ENCODE measurements at places on chromosomes 3 and 15.

- H3K36me3 ChIP-seq, result no peaks in the 10 kb centered on the region
- H3K27me3 ChIP-seq, result no peaks in the 10 kb centered on the region
- peaks cover 36% of the 10 kb centered on the region for H3K4me1 ChIP-seq
- DNase-seq, result no peak
- H3K4me3 ChIP-seq, result no peak overlapping the region
Observed at GRCh38 chr3:173688216-173688842, 290.8 kb downstream of the NLGN1 start.

DNA sequence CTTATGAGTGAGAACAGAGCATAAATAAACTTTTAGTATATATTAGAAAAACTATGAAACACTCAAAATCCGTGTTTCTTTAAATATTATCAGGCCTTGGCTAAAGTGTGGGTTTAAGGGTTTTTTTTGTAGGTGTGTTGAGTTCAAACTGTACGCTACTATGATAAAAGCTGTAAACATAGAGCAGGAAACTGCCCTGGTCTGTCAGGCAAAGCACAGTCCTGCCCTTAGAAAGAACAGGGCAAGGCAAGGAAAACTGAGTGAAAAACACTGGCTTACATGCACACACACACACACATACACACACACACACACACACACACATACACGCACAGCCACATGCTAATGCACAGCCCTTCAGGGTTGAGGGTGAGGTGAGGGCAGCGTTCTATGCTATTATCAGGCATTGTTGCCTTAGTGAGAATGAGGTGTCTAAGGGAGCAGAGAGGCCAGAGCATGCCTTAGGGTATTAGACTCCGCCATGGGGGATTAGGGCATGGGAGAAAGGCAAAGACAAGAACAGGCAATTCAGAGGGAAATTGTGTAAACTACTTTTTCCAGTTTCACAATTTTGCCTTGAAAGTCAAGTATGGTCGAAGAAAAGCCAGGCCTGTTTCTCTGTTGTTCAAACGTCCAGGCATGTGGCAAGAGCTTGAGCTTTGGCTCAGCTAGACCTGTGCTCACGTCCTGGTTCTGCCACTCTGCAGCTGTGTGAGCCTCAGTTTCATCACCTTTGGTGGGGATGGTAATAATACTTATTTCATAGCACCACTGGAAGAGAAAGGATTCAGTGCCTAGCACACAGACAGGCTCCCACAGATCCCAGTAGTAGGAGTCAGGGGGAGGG, 36.3 kb upstream of the TPM1 start:
- no peaks in the 10 kb centered on the region for H3K27me3 ChIP-seq
- no peaks in the 10 kb centered on the region for H3K36me3 ChIP-seq
- peaks cover 17% of the 10 kb centered on the region for H3K4me1 ChIP-seq
- no peak overlapping the region for H3K27ac ChIP-seq

- DNase-seq, result no peak
- H3K36me3 ChIP-seq, result no peaks in the 10 kb centered on the region
- H3K4me3 ChIP-seq, result peak overlapping the region; percentile 33
- H3K27me3 ChIP-seq, result peaks cover 4% of the 10 kb centered on the region
- H3K4me1 ChIP-seq, result peaks cover 32% of the 10 kb centered on the region
Observed at GRCh38 chr3:161409858-161410257, 38.5 kb upstream of the SPTSSB start.

DNA sequence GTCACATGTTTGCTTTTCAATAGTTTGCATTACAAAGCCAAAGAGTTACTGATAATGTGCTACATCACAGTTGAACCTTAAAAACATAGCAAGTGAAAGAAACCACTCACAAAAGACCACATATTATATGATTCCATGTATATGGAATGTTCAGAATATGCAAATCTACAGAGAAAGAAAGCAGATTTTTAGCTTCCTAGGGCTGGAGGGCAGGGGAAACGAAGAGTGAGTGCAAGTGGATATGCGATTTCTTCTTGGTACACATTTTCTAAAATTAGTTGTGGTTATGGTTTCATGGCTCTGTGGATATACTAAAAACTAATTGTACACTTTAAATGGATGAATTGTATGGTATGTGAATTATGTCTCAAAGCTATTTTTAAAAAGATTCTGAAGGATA, 4.0 kb upstream of the GBE1 start:
- no peak overlapping the region for H3K4me3 ChIP-seq
- no peak for DNase-seq
- peaks cover 3% of the 10 kb centered on the region for H3K27me3 ChIP-seq

- H3K27ac ChIP-seq, result no peak overlapping the region
- no peaks in the 10 kb centered on the region for H3K36me3 ChIP-seq
- H3K4me3 ChIP-seq, result no peak overlapping the region
- no peaks in the 10 kb centered on the region for H3K4me1 ChIP-seq
- H3K27me3 ChIP-seq, result peaks cover 52% of the 10 kb centered on the region
Observed at GRCh38 chr15:65344214-65344913, 33.4 kb downstream of the IGDCC3 start.

- no peak overlapping the region for H3K27ac ChIP-seq
- H3K36me3 ChIP-seq, result peaks cover 7% of the 10 kb centered on the region
- H3K27me3 ChIP-seq, result peaks cover 52% of the 10 kb centered on the region
- H3K4me1 ChIP-seq, result peaks cover 13% of the 10 kb centered on the region
Observed at GRCh38 chr15:67828969-67829646, 3.8 kb downstream of the SKOR1 start.

DNA sequence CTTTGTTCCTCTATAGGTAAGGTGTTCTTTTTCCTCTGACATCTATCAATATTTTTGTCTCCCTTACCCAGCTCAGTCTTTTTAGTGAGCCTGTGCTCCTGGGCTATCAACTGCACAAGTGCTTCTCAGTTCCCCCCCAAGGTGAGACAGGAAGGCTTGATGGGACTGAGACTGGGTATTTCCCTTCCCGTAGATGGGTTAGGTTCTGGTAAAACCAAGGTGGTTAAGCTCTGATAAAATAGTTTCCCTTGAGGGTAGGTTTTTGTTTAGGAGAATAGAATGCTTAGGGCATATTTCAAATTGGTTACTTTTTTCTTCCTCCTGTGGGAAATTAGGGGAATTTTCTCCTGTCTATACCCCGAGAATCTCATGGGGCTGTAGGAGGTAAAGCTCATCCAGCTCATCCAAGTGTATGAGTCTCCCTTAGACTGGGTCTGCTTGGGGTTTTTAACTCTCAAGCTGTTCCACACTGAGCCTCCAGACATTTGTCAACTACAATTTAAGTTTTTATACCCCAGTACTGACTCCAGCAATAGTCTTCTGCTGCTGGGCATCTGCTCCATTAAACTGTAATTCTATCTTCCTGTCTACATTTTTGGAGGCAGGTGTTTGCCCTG, 44.9 kb downstream of the OXSR1 start:
- H3K4me3 ChIP-seq, result no peak overlapping the region
- H3K4me1 ChIP-seq, result peaks cover 66% of the 10 kb centered on the region
- DNase-seq, result no peak

GRCh38 chr15:85276508-85276907, 103.9 kb upstream of the AKAP13 start:
- no peaks in the 10 kb centered on the region for H3K36me3 ChIP-seq
- DNase-seq, result no peak
- H3K4me3 ChIP-seq, result no peak overlapping the region
- no peak overlapping the region for H3K27ac ChIP-seq
- peaks cover 17% of the 10 kb centered on the region for H3K27me3 ChIP-seq
- H3K4me1 ChIP-seq, result no peaks in the 10 kb centered on the region

DNA sequence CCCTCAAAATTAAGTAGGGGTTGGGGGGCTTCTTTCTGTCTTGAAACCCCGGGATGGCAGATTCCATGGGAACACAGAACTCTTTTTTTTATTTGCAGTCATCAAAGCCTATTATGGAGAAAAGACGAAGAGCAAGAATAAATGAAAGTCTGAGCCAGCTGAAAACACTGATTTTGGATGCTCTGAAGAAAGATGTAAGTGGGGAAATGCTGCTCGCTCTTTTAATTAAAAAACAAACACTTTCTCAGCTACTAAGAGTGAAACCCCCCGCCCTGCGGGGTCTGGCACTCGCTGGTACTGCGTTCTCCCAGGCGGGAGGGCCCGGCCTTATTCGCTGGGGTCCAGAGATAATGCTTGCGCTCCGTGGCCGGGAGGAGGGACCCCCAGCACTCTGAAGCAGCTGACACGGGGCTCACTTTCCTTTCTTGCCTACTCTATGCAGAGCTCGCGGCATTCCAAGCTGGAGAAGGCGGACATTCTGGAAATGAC, 615 bp downstream of the HES1 start:
- H3K4me1 ChIP-seq, result peaks cover 59% of the 10 kb centered on the region
- H3K27me3 ChIP-seq, result peaks cover 17% of the 10 kb centered on the region
- no peaks in the 10 kb centered on the region for H3K36me3 ChIP-seq
- H3K4me3 ChIP-seq, result peak overlapping the region; percentile 95

DNA sequence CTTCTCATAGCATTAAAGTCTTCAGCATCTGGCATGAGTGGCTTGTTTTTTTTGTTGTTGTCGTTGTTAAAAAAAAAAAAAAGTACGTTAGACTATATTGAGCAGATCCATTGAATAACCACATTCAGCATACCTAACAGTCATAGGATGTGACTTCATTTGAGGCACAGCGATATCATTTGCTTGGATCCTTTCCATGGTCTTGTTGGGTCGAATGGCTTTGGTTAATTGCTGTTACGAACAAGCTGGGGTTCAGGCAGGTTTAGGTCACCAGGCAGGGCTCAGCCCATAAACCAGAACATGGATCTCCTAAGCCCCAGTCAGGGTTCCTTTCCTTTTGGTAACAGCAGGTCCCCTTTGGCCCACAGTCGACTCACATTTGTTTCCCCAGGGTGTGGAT, 76.2 kb downstream of the POLR2M start:
- H3K4me3 ChIP-seq, result no peak overlapping the region
- peaks cover 2% of the 10 kb centered on the region for H3K27me3 ChIP-seq
- H3K4me1 ChIP-seq, result peaks cover 32% of the 10 kb centered on the region
- peak; percentile 47 for DNase-seq

- peaks cover 18% of the 10 kb centered on the region for H3K27me3 ChIP-seq
- H3K27ac ChIP-seq, result no peak overlapping the region
- no peaks in the 10 kb centered on the region for H3K36me3 ChIP-seq
- no peak for DNase-seq
- H3K4me1 ChIP-seq, result peaks cover 16% of the 10 kb centered on the region
- H3K4me3 ChIP-seq, result no peak overlapping the region
Observed at GRCh38 chr3:25437953-25438352, 9.9 kb downstream of the RARB start.

GRCh38 chr15:77554306-77555080, 78.2 kb downstream of the LINGO1 start:
- peaks cover 11% of the 10 kb centered on the region for H3K27me3 ChIP-seq
- H3K36me3 ChIP-seq, result no peaks in the 10 kb centered on the region
- no peaks in the 10 kb centered on the region for H3K4me1 ChIP-seq
- no peak overlapping the region for H3K27ac ChIP-seq
- DNase-seq, result no peak

- H3K36me3 ChIP-seq, result peaks cover 46% of the 10 kb centered on the region
- H3K4me1 ChIP-seq, result peaks cover 6% of the 10 kb centered on the region
- peaks cover 7% of the 10 kb centered on the region for H3K27me3 ChIP-seq
- no peak overlapping the region for H3K27ac ChIP-seq
- no peak overlapping the region for H3K4me3 ChIP-seq
Observed at GRCh38 chr15:41483115-41483514, 10.6 kb upstream of the ITPKA start.

DNA sequence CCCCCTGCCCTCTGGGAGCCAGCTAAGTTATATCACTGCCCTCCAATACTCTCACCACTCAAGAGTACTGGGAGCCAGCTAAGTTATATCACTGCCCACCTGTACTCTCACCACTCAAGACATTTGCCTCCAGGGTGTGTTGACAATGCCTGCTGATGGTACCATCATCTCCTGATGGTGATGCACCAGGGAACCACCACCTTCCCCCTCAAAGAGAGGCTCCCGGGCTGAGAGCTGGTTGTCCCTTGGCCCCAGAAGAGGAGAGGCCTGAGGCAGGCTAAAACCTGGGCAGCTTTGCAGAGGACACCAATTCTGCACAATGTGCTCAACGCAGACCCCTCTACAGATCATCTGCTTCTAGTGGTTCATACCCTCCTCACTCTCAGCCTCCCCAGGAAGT, 7.5 kb upstream of the HAPLN3 start:
- no peak for DNase-seq
- peaks cover 45% of the 10 kb centered on the region for H3K36me3 ChIP-seq
- peaks cover 56% of the 10 kb centered on the region for H3K4me1 ChIP-seq
- H3K4me3 ChIP-seq, result no peak overlapping the region
- H3K27me3 ChIP-seq, result peaks cover 11% of the 10 kb centered on the region
- H3K27ac ChIP-seq, result no peak overlapping the region

DNA sequence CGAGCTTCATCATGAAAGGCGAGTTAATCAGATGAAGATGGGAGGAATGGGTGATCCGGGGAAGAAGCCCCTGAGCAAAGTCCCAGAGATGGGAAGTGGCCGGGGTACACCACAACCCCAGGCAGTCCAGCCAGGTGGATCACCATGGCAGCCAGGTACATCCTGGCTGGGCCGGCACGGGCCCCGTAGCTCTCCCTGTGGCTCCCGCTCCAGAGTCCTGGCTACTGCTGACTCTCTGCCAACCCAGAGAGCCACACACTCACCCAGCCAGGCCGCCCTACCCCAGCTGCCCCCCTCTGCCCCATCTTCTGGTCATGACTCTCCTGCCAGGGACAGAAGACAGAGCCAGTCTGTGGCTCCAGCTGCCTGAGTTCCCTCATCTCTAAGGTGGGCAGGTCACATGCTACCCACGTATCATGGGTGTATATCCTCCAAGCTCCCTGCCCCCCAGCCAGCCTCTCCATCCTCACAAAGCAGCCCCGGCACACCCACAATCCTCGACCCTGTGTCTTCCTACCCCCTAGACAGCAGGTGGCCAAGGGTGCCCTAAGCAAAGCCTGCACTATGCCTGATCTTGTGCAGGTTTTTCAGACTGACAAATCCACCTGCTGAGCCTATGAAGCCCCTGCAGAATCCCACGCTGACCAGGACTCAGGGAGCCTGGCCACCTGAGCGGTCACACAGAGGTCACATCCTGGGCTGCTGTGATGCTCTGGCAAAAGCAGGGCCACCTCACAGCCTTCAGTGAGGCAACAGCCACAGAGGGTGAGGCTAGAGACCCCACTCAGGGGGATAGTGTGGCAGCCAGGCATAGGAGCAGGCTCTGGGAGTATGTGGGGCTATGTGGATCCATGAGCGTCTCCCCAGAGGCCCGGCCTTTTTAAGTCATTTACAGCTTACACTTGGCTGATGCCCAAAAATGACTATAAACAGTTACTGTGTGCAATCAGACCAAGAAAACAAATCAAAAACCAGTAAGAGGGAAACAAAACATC, 13.2 kb downstream of the XXYLT1 start:
- H3K4me1 ChIP-seq, result peaks cover 20% of the 10 kb centered on the region
- DNase-seq, result no peak
- H3K27me3 ChIP-seq, result no peaks in the 10 kb centered on the region
- H3K4me3 ChIP-seq, result no peak overlapping the region
- peak overlapping the region; percentile 89 for H3K27ac ChIP-seq

- no peak for DNase-seq
- no peak overlapping the region for H3K4me3 ChIP-seq
- peaks cover 4% of the 10 kb centered on the region for H3K27me3 ChIP-seq
- H3K36me3 ChIP-seq, result no peaks in the 10 kb centered on the region
- no peak overlapping the region for H3K27ac ChIP-seq
Observed at GRCh38 chr3:143326983-143327778, 207.6 kb downstream of the CHST2 start.

- H3K27me3 ChIP-seq, result peaks cover 9% of the 10 kb centered on the region
- no peaks in the 10 kb centered on the region for H3K36me3 ChIP-seq
- peaks cover 16% of the 10 kb centered on the region for H3K4me1 ChIP-seq
- peak within 1 kb of the TSS; percentile 84 for H3K4me3 ChIP-seq
- DNase-seq, result no peak
- H3K27ac ChIP-seq, result peak within 1 kb of the TSS; percentile 72
Observed at GRCh38 chr3:46693038-46693891, at the start of gene ALS2CL. TSS of gene ALS2CL (minus strand) at chr3:46693679. CDS start at chr3:46689440, 4,239 bp downstream.
